ENCODE measurements at places on chromosomes 2 and 18.
A peak's percentile ranks its signal among the peaks of the same experiment; 100 is the strongest.

DNA sequence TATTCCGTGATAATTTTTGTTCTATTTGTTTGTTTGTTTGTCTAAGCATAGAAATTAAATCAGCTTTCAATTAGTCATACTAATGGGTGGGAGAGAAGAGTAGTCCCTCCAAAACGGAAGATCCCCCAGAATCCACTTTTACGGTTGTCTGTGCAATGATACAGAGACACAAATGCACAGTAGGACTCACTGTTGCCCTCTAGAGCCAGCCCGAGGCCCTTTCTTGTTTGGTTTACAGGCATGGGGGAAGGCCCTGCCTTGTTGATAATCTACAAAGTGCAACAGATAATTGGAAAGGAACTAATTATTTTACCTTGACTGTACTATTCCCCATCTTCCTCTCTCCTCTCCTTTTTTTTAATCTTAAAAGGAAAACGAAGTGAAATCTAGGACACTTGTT lies 121.1 kb downstream of the ACOXL start:
- DNase-seq: peak; percentile 8

- no peak for DNase-seq
These were observed 964 bp downstream of the ZBTB7C start for GRCh38 chr18:48408111-48408726.

DNA sequence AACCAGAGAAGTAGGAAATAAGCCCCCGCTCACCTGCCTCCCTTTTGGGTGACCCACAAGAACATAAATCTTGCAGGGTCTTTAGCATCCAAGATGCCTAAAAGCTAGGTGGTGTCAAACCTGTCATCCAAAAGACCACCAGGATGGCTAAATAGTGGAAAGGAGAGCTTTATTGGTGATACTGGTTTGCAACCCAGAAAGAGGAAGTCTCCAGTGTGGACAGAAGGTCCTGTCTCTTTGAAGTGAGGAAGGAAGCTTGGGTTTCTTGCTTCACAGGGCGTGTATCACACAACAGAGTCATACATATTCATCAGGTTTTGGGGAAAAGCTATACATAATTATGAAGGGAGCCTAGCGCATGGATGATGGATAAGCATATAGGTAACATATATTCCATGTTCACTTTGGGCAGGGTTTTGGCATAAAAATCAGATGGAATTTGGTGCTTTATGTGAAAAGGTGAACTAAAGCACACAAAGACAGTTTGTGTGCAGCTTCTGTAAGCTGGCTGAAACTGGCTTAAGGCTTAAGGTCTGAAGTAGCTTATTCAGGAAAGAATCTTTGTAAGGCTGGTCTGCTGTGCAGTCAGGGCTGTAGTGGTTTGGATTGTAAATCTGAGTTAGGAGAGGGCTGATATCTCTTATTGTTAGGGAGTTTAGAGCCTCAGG lies 102.2 kb upstream of the MSH2 start:
- DNase-seq: no peak

GRCh38 chr2:46461011-46461674 lies 18.2 kb upstream of the TMEM247 start:
- no peak for DNase-seq

DNA sequence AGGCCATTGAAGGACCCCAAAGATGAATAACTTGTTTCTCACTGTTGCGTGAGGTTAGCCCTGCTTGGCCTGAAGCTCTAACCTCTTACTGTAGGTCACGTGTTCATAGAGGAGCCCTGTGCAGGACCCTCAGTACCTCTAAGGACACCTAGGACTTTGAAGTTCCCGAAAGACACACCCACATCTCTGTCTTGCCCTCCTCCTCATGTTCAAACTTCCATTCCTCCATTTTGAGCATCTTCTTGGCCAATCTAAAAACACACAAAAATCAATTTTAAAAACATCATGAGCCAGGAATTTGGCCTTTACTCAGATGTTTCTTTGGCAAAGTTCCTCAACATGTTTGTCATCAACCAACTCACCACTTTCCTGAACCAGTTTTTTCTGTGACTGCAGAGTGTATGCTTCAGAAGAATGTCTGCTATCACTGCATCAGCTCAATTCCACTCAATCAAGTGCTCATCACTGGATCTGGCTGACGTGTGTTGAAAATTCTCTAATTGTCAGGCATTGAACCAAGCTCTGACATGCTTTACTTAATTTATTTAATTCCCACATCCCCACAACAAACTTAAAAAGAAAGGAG lies 101.6 kb downstream of the AP1S3 start:
- no peak for DNase-seq

- DNase-seq: no peak
These were observed 69.6 kb upstream of the DNMT3A start for GRCh38 chr2:25411281-25411680.

GRCh38 chr2:231557571-231558217 lies 27.4 kb upstream of the NMUR1 start:
- peak; percentile 62 for DNase-seq

DNA sequence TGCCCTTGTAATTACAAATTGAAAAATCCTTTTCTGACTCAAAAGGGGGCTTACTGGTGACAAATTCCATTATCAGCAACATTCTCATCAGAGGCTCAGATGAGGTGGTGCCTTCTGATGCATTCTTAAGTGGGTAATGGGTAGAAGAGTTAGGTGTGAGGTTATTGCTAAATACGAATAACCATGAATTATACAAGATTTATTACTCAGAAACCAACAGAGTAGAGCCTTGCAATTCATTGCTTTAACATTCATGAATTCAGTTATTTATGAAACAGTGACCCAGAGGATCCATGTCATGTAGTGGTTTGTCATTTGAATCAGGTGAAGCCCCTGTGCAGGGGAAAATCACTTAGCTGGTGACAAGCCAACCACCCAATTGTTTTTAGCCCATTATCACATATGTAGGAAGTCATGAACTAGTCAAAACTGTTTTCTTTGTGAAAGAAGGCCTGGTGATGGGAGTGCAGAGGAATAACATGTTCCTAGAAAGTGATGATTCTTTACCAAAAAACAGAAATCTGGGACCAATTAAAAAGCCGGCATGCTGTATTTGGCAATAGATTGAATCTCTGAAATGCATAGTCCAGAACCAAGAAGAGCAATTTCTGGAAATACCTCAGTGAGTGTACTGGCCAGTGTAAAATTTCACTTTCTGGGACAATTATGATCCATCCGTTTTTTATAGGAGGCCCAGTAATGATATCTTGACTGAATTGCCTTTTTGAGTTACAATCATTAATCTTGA lies 70.2 kb downstream of the CRIM1 start:
- no peak for DNase-seq

- no peak for DNase-seq
These were observed 1424.0 kb upstream of the PIK3C3 start for GRCh38 chr18:40531051-40531450.

GRCh38 chr18:29147944-29148343 lies 971.0 kb upstream of the CDH2 start:
- DNase-seq: no peak

- no peak for DNase-seq
These were observed 2041.2 kb upstream of the PIK3C3 start for GRCh38 chr18:39913672-39914366.

GRCh38 chr18:58473071-58473470 lies 155.8 kb downstream of the ALPK2 start:
- DNase-seq: no peak

- DNase-seq: no peak
These were observed 3.2 kb downstream of the CD226 start for GRCh38 chr18:69944436-69944835.

GRCh38 chr2:178796079-178796677 lies 11.0 kb downstream of the TTN start:
- peak; percentile 31 for DNase-seq

DNA sequence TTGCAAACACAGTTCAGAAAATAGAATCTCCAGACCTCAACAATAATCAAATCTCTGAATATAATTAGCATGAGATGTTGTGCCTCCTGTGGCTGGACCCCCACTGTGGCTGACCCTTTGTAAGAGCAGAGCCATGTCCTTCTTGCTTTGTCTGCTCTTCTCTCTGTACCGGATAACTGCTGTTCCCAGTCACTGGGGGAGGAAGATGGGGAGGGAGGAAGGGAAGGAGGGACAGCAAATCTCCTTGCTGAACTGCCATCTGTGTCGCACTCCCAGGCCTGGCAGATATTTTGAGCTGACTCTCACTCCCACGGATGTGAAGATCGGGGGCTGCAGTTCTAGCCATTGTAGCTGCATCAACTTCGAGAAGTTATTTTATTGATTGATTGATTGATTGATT lies 319.0 kb upstream of the CXCR4 start:
- DNase-seq: no peak

DNA sequence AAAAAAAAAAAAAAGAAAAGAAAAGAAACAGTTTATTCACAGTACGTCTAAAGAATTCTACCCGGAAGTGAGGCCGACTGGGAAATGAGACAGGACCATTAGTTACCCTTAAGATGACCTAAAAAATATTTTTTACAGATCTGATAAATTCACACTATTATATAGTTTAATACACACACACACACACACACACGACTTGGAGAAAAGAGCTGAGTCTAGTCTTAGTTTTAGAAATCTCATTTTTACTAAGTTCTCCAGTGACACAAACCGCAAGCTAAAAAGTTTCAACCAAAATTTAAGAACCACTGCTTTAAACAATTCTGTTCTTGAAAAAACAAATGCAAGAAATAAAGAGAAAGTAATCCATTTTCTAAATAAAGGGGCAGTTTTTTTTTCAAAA lies 27.1 kb downstream of the ST3GAL5 start:
- no peak for DNase-seq

DNA sequence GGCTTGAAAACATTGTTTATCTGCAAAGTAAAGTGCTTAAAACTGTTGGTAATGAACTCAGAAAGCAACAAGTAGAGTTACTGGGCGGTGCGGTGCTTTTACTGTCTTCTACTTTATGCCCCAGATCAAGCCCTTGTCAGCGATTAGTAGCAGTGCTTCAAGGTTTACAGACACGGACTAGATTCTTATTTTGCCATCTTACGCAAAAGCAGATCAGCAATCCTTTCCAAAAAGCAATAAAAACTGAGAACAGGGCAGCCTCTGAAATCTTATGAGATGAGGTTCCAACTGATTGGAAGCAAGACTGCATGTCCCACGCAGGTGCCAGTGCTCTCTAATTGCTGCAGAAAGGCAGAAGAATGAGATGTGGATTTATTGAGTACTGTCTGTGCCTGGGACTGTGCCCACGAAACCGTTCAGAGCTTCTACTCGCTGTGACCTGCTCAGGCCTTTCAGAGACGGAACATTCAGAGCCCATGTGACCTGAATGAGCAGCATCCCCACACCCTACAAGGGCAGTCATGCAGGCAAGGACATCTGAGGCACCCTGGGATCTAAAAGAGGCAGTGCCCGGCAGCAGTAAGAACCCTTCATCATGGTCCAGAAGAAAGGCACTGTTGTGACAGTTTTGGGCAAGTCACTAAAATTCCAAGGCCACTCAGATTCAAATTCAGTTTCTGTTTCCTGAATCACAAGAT lies 15.7 kb downstream of the COL4A3 start:
- no peak for DNase-seq

DNA sequence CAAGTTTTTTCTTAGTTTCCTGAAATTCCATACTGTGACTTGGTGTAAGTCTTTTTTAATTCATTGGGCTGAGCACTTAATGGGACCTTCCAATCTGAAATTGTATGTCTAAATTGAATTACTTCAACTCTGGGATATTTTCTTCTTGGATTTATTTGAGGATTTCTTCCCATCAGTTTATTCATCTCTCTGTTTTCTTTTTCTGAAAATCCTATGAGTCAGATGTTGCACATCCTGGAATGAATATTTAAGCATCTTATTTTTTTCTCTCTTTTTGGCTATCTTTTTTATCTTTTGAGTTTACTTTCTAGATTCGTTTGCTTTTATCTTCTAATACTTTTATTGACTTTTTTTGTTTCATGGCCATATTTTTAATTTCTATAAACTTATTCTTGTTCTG lies 55.4 kb upstream of the ACYP2 start:
- no peak for DNase-seq

DNA sequence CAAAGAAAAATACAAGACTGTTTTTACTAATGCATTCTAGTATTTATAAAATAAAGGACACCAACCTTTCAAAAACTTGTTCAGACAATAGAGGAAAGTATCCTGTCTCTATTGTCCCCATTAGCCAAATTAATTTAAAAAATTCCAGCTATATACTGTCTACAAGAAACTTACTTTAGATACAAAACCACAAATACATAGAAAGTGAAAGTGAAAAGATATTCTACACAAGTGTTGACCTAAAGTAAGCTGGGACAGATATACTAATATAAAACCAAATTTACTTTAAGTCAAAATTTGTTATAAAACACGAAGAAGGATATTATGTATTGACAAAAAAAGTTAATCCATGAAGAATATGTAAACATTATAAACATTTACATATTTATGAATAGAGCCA lies 893.3 kb upstream of the TMEFF2 start:
- no peak for DNase-seq

DNA sequence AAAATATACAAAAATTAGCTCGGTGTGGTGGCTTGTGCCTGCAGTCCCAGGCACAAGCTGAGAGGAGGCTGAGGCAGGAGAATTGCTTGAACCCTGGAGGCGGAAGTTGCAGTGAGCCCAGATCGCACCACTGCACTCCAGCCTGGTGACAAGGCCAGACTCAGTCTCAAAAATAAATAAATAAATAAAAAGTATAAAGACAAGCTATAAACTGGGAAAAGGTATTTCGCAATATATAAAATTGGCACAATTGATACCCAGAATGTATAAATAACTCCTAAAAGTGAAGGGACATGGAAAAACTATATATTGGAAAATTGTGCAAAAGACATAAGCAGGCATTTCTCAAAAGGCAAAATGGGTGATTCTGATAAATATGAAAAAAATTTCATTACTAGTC lies 657.9 kb upstream of the SLC8A1 start:
- no peak for DNase-seq

GRCh38 chr2:223784221-223784772 lies 53.1 kb downstream of the AP1S3 start:
- DNase-seq: no peak

DNA sequence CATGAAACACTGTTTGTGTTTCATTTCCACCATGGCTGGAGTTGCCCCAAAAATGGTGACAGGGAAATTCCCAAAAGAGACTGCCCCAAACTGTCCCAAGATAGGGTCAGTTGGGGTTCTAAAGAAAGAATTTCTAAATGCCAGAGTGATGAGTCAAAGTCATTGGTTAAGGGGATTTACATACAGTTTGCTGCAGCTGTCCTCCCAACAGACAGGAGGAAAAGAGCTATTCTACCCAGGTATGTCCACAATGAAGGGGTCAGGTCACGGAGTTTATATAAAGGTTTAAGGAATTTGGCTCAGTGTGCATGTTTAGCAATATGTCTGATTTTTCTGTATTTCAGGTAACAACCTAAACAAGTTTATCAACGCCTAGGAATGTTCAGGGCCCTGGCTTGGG lies 344.1 kb downstream of the TDRD15 start:
- DNase-seq: no peak

GRCh38 chr2:7841751-7842150 lies 840.1 kb upstream of the ID2 start:
- DNase-seq: no peak

GRCh38 chr2:102806250-102806837 lies 44.5 kb downstream of the TMEM182 start:
- peak; percentile 12 for DNase-seq

- no peak for DNase-seq
These were observed 42.0 kb upstream of the EML6 start for GRCh38 chr2:54681416-54681815.

Data from NCI-H1436 (cell line).